ENCODE measurements at places on chromosomes 1 and 21.

- no peak for DNase-seq
These were observed 72.8 kb downstream of the ATF6 start for GRCh38 chr1:161838885-161839284.

DNA sequence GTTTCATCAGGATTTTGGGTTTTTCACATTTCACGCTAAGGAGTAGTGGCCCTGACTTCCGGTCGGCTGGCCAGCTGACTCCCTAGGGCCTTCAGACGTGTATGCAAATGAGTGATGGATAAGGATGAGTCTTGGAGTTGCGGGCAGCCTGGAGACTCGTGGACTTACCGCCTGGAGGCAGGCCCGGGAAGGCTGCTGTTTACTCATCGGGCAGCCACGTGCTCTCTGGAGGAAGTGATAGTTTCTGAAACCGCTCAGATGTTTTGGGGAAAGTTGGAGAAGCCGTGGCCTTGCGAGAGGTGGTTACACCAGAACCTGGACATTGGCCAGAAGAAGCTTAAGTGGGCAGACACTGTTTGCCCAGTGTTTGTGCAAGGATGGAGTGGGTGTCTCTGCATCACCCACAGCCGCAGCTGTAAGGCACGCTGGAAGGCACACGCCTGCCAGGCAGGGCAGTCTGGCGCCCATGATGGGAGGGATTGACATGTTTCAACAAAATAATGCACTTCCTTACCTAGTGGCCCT, 23.1 kb upstream of the TNFRSF1B start:
- peak; percentile 47 for DNase-seq

DNA sequence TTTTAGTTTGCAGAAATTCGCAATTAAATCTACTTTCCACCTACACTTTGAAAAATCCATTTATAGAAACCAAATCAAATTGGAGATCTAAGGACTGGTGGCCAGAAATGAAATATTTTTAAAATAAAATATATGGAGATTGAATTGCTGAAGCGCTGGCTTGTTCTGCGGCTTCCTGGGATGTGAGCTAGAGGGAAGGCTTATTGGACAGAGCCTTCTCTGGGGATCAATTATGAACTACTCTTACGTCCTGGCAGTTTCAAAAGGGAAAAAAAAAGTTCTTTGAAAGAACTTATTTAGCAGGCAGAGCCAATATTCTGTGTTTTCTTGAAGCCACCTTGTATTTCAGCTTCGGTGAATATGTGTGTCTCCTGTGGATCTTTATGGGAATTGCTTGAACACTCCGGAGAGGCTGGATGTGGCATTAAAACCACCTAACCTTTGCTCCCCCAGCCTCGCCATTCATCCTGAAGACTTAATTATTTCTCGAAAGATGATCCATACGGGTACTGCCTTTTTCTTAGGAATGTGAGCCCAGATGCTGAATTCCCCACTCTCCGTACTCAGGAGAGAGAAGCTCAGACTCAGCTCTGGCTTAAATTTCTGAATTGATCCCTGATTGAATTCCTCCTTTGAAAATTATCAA, 478.9 kb upstream of the VAMP3 start:
- DNase-seq = no peak

- no peak for DNase-seq
These were observed 6.3 kb upstream of the PADI1 start for GRCh38 chr1:17198476-17199258.

DNA sequence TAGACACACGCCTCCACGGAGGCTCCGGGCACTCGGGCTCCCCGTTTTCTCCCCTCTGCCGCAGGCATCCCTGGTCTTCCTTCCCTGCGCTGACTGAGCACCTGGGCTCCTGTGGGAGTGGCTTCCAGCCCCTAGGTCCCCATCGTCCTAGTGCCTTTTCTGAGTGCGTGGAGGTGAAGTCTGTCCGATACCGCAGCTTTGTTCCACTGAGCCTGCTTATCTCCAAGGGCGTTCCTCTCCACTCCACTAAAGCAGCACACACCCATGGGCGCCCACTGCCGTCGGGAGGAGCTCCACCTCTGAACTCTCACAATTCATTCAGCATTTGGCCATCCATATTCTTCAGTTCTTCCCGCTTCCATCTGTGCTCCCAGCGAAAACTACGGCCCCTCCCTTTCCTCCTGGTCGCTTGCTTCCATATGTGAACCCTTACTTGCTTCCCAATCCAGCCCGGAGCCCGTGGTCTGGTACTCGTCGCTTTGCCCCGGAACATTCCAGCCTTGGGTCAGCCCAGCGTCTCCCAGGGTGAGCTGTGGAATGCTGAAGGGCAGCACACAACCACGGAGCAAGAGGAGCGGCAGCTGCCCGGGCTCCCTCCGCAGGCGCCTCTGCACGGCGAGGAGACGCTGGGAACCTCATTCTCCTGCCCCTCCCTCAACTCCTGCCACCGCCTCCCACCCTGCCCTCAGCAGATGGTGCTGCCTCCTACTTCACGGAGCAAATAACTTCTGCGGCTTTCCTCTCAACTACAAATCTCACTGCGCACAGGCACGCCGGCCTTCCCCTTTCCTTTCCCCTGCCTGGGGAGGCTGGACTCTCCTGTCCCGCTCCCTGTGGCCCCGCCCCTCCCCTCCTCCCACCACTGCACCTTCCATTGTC, 27.5 kb downstream of the ATP8B2 start:
- peak; percentile 45 for DNase-seq

Data from stimulated activated CD4-positive, alpha-beta T cell treated with anti-CD3 and anti-CD28 coated beads, Interleukin-4, amount 100 ng/mL, for 24 hours (primary cell).